CD4-positive, alpha-beta T cell treated with Interleukin-1 beta for 1 hour (primary cell): ENCODE measurements at places on chromosomes 5 and 9.

- DNase-seq: no peak
These were observed at the start of gene FBLL1 for GRCh38 chr5:168528521-168529373. TSS of gene FBLL1 (plus strand) at chr5:168529305. CDS start at chr5:168529505, 200 bp downstream.

DNA sequence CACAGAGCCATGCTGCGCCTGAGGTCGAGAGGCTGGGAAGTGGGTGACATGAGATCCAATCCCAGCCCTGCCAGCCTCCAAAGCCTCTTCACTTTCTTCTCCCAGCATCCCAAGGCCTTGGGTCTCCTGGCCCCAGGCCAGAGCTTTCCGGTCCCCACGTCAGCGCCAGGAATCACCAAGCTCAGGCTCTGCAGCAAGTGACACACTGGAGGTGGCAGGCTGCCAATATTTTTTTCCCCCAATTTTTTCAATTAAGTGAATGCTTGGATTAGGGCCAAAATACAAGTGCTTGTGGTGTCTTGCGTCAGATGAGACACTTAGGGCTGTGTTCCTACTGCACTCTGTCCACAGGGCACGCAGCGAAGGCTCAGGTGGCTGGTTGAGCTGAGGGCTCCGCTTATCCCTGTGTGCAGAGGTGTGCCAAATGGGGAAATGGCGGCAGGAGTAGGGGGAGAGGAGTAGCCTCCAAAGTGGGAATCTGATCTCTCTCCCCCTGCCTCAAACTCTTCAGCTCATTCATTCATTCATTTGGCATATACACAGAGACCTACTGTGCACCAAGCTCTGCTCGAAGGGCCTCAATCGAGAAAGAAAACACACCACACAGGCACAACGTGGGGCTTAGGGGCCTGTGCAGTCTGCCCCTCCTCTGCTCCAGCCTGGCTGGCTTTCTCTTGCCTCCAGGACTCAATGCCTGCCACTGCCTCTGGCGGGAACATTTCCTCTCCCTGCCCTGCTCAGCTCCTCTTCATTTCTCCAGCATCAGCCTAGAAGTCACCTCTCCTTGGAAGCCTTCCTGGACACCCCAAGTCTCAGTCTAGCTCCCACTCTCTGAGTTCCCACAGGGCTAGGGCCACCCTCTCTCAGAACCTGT, 16.6 kb downstream of the SH3PXD2B start:
- DNase-seq: no peak

GRCh38 chr5:173314166-173314952, 13.9 kb downstream of the STC2 start:
- no peak for DNase-seq

DNA sequence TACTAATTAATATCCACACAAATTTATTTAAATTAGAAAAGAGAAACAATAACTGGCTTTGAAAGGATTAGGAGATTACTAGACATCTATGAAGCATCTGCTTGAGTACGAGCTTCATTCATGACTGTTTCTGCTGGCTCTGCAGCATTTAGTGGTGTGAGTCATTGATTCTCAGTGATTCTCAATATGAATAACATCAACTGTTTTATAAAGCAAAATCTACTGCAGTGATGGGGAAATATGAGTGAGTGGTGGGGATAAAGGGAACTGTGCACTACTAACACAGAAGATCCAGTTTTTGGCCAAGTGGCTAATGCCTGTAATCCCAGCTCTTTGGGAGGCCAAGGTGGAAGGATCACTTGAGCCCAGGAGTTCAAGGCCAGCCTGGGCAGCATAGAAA, 8.4 kb downstream of the FNBP1 start:
- DNase-seq: no peak

- DNase-seq: no peak
These were observed 176.3 kb downstream of the TMEM161B start for GRCh38 chr5:88092358-88092757.

- DNase-seq: no peak
These were observed 441.6 kb upstream of the KLF4 start for GRCh38 chr9:107931071-107931715.

GRCh38 chr5:180599590-180599914, 8.3 kb upstream of the SCGB3A1 start:
- DNase-seq: no peak

- DNase-seq: no peak
These were observed 182.5 kb downstream of the NTRK2 start for GRCh38 chr9:84851935-84852585.

GRCh38 chr5:154359221-154359573, 86.6 kb upstream of the SAP30L start:
- no peak for DNase-seq

GRCh38 chr9:114487607-114488300, 17.5 kb downstream of the WHRN start:
- DNase-seq: peak; percentile 82

DNA sequence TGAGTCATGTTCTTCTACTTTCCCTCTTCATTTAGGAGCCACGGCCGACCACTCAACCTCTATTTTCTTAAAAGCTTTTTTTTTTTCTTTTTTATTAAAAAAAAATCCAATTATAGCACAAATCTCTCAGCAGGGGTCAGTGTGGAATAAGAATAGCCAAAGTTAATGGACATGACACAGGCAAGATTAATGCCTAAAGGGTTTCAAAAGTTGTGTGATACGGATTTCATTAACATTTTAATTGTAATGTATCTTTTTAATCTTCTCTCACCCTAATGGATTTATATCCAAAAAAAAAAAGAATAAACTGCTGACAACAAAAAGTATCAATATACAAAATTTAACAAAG, 5.4 kb downstream of the NACC2 start:
- DNase-seq: peak; percentile 59

DNA sequence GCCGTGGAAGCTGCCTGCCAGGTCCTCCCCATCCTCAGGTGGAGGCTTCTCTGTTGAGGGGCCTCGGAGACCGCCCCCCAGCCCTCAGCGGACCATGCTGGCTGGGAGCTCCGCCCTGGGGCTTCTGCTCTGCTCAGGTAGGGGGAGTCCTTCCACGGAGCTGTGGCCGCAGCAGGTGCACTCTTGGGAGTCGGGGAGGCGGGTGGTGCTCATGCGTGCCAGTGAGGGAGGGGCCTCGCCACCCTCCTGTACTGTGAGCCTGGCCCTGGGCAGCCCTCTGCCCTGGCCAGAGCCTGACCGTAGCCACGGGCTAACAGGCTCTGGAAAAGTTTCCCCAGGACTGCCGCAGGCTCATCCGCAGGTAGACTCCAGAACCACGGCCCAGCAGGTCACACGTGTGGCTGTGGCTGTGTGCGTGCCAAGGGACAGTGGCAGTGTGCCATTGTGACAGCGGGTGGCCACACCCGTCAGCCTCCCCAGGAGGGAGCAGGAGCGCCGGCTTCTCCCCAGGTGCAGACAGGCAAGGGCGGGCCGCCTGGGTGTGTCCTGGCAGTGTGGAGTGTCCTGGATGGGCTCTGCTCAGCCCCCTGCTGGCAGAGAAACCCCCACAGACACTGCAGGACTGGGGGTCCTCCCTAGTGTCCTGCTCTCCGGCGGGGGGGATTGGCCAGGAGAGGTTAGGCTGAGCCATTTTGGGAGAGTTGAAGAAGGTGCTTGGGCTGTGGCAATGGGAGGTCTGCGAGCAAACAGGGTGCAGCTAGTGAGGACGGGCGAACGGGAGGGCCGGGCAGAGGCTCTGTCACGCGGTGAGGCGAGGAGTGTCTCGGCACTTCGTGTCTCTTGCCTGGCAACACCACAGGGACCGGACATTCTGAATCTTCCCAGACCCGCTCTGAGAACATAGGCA, 29.5 kb downstream of the TPPP start:
- DNase-seq: no peak

- DNase-seq: no peak
These were observed 153.4 kb downstream of the TMEM161B start for GRCh38 chr5:88115211-88115610.

GRCh38 chr9:123350590-123351310, 5.2 kb upstream of the CRB2 start:
- no peak for DNase-seq

GRCh38 chr5:1317921-1318565, 23.2 kb upstream of the TERT start:
- DNase-seq: no peak

- DNase-seq: no peak
These were observed 38.8 kb downstream of the MYO10 start for GRCh38 chr5:16897284-16897704.

- DNase-seq: no peak
These were observed 679 bp downstream of the DOLK start for GRCh38 chr9:128946571-128947276.

DNA sequence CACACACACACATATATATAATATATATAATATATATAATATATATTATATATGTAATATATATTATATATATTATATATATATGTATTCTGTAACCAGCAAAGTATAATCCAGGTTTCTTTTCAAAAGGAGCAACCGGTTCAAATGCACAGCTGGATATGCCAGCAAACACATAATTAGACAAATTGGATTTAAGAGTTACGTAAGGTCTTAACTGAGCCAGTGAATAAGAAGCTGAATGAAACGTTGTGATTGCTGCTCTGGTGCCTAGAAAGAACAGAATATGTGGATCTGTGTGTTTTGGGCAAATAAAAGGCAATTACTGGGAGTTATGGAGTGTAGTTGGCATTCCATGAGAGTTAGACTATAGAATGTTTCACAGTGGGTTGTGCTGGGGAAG, 178.1 kb downstream of the SLF1 start:
- no peak for DNase-seq

GRCh38 chr5:900781-901180, 8.1 kb downstream of the TRIP13 start:
- DNase-seq: no peak

DNA sequence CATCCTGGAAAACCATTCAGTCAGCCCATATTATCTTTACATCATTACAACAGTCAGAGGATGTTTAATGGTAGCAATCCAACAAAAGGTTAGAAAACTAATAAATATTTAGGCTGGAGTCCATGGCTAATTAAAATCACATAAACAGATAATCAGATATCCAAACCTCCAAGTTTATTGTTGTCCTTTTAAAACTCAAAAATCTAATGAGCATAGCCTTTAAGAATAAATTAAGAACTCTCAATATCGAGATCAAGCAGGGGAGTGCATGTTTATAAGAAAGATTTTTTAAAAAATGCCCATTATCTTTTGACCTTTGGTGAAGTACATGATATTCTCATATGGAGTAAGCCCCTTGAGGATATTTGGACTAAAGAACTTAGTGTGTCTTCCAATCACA, 842.9 kb upstream of the SEMA6A start:
- no peak for DNase-seq

DNA sequence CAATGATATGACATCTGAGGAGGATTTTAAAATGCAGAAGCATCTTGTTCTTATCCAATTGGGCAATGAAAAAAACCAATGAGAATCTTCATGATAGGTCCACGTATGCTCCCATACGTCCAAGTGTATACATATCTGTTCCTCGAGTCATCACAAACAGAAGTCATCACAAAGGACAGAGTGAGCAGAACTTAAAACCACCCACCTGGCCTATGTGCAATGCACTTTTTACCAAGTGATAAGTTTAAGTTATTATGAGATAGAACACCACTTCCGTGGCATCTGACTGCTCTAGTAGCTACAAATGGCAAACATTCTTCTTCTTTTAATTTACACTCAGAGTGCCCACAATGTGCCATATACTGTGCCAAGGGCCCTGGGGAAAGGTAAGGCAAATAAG, 82.4 kb downstream of the PPP2R2B start:
- no peak for DNase-seq

DNA sequence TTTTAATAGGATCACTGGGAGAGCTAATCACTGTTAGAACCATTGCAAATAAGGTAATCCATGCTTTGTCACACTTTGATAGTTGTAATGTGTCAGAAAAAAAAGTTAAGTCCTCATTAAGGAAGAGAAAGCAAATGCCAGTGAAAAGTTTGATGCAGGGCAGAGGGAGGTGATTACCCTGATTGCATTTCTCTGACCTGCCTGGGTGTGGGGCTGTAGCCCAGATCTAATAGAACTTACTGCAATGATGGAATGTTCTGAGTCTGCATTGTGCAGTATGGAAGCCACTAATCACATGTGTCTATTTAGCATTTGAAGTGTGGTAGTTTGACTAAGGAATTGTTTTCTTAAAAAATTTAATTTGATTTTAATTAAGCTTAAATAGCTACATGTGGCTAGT, 202.7 kb downstream of the ATP10B start:
- no peak for DNase-seq

DNA sequence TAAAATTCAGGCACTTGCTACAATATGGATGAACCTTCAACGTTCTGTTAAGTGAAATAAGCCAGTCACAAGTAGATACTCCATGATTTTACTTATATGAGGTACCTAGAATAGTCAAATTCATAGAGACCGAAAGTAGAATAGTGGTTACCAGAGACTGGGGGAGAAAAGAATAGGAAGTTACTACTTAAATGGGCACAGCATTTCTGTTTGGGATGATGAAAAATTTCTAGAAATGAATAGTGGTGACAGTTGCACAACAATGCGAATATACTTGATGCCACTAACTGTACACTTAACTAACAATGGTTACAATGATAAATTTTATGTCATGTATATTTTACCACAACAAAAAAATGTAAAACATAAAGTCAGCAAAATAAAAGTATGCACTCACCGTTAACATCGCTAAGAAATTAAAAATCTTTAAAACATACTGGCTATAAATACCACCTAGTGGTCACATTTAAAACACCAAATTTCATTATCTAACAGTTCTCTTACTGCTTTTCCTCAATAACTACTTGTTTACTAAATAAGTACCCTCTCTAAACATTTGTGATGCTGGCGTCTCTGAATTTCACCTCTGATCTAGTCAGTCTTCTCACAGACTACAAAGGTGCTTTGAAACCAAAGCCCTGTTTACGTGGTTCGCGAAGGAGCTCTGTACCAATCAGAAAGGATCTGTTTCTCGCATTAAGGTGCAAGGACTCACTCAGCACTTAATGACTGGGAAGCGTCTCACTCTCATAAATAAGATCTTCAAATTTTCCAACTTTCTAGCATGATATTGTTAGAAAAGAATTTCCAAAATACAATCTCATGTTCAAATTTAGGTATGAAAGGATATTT, 22.7 kb downstream of the KIF3A start:
- no peak for DNase-seq

GRCh38 chr9:37290940-37291485, 131.5 kb upstream of the GRHPR start:
- DNase-seq: no peak

DNA sequence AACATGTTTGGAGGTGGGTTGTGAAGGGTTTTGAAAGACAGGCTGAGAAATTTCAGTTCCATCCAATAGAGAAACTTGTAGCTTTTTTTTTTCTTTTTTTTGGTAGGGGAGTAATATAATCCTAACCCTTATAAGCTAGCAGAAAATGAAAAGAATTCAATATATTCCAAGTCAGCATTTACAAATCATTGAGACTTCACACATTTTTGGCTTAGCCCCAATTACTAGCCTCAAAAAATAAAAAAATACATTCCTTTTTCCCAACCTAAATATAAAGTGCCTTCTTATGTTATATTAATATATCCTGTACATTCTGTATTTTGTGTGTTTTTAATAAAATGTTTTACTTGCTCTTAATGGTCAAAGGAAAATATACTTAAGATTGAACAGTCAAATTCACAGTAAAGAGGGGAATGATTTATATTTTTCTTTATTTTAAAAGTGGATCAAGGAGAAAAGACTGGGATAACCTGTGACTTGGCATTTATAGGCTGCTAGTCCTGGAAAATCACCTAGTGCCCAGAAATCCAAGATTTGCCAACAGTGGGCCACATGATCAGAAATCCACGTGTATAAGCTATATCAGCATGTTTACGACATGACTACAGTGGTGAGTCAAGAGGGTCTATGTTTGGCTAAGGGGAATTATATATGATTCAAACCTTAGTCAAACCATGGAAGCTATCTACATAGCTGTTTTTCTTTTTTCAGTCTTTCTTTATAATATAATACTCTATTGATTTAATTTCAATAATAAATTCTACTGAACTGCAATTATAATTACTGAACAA, 14.5 kb downstream of the HACD4 start:
- DNase-seq: no peak
